ENCODE measurements at places on chromosomes 6 and 20. TPM values are rescaled to one million over a fixed set of nuclear protein-coding genes. Genes with fewer than 3 reads are reported as not detected.

GRCh38 chr20:25860531-25861150 is 164.0 kb upstream of the ZNF337 start:
- peaks cover 82% of the 10 kb centered on the region for H3K27me3 ChIP-seq
- H3K4me1 ChIP-seq: peaks cover 51% of the 10 kb centered on the region
- H3K27ac ChIP-seq: no peak overlapping the region
- no peak for DNase-seq
- H3K4me3 ChIP-seq: peak overlapping the region; percentile 55

Gene CD40
- total RNA-seq: 18.7 TPM

DNA sequence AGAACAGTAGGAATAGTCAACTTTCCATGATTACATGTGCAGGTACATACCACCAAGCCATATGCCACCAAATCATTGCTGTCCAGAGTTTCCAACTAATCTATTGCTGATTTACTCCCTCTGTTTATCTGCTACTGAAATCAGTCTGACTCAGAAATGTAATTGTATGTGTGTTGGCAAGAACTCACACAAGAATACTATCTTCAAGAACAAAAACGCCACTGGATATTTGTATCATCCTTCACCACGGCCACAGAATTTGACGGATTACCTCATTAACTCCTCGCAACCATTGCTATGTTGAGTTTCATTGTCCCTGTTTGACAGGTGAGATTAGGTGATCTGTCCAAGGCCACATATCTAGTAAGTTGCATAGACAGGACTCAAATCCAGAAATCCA is 159.2 kb downstream of the GMPR start:
- no peak for DNase-seq
- H3K27ac ChIP-seq: no peak overlapping the region
- H3K4me1 ChIP-seq: peaks cover 3% of the 10 kb centered on the region
- H3K36me3 ChIP-seq: no peaks in the 10 kb centered on the region
- no peaks in the 10 kb centered on the region for H3K27me3 ChIP-seq
- H3K4me3 ChIP-seq: no peak overlapping the region

DNA sequence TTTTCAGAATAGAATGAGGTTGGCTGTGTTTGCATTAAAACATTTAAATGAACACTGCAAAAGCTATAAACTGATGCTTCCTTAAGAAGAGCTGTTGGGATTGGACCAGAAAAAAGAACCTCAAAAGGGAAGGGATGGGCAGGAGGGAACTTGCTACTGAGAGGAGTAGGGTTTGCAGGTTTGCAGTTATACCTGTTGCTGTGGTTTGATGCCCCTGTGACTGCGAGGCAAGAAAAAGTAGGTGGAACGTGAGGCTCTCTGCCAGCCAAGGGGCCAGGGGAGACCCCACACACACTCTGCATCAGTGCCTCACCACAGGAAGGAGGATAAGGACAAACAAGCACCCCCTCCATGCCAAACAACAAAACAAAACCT is 197.2 kb downstream of the BCAS1 start:
- no peaks in the 10 kb centered on the region for H3K27me3 ChIP-seq
- DNase-seq: no peak
- no peaks in the 10 kb centered on the region for H3K36me3 ChIP-seq

Gene NOX3
- not detected for total RNA-seq

DNA sequence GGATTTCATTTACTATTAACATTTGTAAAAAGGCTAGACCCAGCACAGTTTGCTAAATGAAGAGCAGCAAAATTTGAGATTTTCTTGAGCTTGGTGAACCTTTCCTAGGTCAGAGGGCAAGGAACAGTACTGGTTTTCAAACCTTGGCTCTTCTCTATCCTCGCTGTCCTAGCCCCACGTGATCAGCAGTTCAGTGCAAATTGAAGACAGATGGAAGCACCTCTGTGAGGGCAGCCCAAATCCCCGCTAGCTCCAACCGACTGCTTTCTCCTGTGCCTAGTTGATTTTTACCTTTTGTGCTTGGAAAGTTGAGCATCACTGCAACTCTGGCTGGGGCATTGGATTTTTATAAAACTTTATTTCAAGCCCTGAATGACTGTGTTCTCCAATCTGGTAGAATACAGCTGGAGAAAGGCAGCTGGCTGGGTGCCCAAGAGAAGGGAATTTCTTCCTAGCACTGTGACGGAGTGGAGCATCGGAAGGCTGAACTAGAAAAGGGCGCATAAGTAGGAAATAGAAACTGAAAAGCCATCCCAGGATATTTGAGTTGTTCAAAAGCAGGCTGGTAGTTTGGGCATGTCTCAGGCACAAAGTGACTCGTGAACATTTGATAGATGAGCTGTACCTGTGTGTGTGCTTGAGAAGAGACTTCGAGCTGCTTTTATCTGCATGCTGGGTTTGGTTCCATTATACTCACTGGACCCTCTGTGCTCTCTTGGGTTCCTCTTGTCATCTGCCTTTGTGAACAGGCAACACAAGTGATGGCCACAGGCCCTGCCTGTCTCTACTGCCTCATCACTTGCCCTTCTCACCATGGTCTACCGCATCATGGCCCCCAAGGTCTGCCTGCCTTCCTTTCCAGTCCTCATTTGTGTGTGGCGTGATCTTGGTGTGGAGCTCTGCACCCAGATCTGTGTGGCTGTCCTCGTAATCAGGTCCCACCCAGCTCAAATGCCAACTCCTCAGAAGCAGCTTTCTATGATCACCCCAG is 2.3 kb downstream of the RNF114 start:
- H3K4me3 ChIP-seq: peak overlapping the region; percentile 97
- peak overlapping the region; percentile 95 for H3K27ac ChIP-seq
- H3K4me1 ChIP-seq: peaks cover 28% of the 10 kb centered on the region
- DNase-seq: peak; percentile 47
- no peaks in the 10 kb centered on the region for H3K27me3 ChIP-seq

- no peak overlapping the region for H3K4me3 ChIP-seq
- H3K4me1 ChIP-seq: no peaks in the 10 kb centered on the region
- H3K36me3 ChIP-seq: peaks cover 4% of the 10 kb centered on the region
- DNase-seq: no peak
- H3K27me3 ChIP-seq: no peaks in the 10 kb centered on the region
Observed at GRCh38 chr20:41478026-41478425, 111.4 kb upstream of the EMILIN3 start.

- H3K4me3 ChIP-seq: no peak overlapping the region
- no peak for DNase-seq
- H3K27me3 ChIP-seq: no peaks in the 10 kb centered on the region
- no peaks in the 10 kb centered on the region for H3K36me3 ChIP-seq
- H3K4me1 ChIP-seq: peaks cover 18% of the 10 kb centered on the region
Observed at GRCh38 chr6:24898676-24899075, 37.1 kb downstream of the RIPOR2 start.

GRCh38 chr20:34459209-34459897 is 56.9 kb upstream of the DYNLRB1 start:
- no peak for DNase-seq
- no peaks in the 10 kb centered on the region for H3K27me3 ChIP-seq
- H3K27ac ChIP-seq: no peak overlapping the region
- peaks cover 5% of the 10 kb centered on the region for H3K4me1 ChIP-seq
- H3K36me3 ChIP-seq: peaks cover 14% of the 10 kb centered on the region
- no peak overlapping the region for H3K4me3 ChIP-seq

Gene CNKSR3
- total RNA-seq: 5.4 TPM

GRCh38 chr6:74256381-74256780 is 560.4 kb downstream of the CD109 start:
- H3K4me1 ChIP-seq: peaks cover 3% of the 10 kb centered on the region
- H3K27me3 ChIP-seq: no peaks in the 10 kb centered on the region
- no peaks in the 10 kb centered on the region for H3K36me3 ChIP-seq
- peak; percentile 44 for DNase-seq
- H3K4me3 ChIP-seq: no peak overlapping the region
- H3K27ac ChIP-seq: no peak overlapping the region

- peaks cover 5% of the 10 kb centered on the region for H3K4me1 ChIP-seq
- H3K27ac ChIP-seq: no peak overlapping the region
- H3K4me3 ChIP-seq: no peak overlapping the region
Observed at GRCh38 chr6:108752733-108753590, 95.3 kb upstream of the ARMC2 start.

Gene SLC16A10
- 12.1 TPM for total RNA-seq

GRCh38 chr20:62606551-62607201 is 35.6 kb upstream of the SLCO4A1 start:
- peaks cover 53% of the 10 kb centered on the region for H3K4me1 ChIP-seq
- H3K27ac ChIP-seq: peak overlapping the region; percentile 86
- DNase-seq: peak; percentile 69
- H3K4me3 ChIP-seq: peak overlapping the region; percentile 11
- H3K27me3 ChIP-seq: no peaks in the 10 kb centered on the region

GRCh38 chr6:167146135-167146534 is 11.6 kb downstream of the GPR31 start:
- H3K4me1 ChIP-seq: no peaks in the 10 kb centered on the region
- no peak overlapping the region for H3K27ac ChIP-seq
- no peak for DNase-seq
- H3K4me3 ChIP-seq: no peak overlapping the region

GRCh38 chr6:138590796-138591709 is 91.8 kb upstream of the NHSL1 start:
- peaks cover 26% of the 10 kb centered on the region for H3K4me1 ChIP-seq
- DNase-seq: peak; percentile 90
- H3K27me3 ChIP-seq: no peaks in the 10 kb centered on the region
- no peak overlapping the region for H3K27ac ChIP-seq

GRCh38 chr20:3190681-3191111 is 13.8 kb downstream of the DDRGK1 start:
- no peak for DNase-seq
- H3K4me1 ChIP-seq: no peaks in the 10 kb centered on the region
- no peak overlapping the region for H3K27ac ChIP-seq
- no peak overlapping the region for H3K4me3 ChIP-seq
- peaks cover 59% of the 10 kb centered on the region for H3K36me3 ChIP-seq
- no peaks in the 10 kb centered on the region for H3K27me3 ChIP-seq

DNA sequence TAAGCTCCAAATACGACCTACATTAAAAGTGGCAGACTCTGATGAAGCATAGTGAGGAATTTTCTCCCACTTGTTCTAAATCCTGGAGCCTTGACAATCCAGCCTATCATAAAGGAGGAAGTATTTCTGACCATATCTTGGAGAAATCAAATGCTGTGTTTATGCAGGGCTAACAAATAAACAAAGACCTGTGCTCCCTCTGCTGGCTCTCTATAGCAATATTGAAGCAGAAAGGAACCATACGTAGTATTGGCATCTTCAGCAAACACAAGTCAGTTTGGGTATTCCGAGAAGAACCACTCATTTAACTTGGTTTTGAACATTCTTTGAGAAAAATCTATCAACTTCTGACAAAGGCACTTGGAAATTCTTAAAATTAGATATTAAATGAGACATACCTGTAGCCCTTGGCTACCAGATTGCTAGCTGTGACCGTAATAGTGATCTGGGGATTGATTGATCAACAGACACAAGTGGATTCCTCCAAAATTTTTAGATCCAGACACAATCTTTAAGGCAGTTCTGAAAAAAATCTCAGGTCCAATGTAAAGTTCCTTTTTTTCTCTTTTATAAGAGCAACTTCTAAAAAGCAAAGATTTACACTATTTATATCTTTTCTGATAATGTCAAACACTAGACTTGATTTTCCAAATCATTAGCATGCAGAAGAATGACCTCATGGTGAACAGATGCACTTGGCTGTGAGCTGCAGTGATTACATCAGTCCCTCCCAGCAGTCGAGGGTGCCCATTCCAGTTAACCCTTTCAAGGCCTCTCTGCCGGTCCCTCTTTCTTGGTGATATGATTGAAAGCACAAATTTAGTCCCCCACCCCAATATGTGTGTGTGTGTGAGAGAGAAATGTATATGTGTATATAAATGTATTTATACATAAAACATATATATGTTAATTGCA is 40.2 kb downstream of the INSM1 start:
- DNase-seq: no peak
- no peak overlapping the region for H3K4me3 ChIP-seq
- H3K4me1 ChIP-seq: peaks cover 20% of the 10 kb centered on the region
- H3K36me3 ChIP-seq: peaks cover 52% of the 10 kb centered on the region

GRCh38 chr6:165636402-165637048 is 26.5 kb downstream of the PDE10A start:
- no peaks in the 10 kb centered on the region for H3K4me1 ChIP-seq
- no peaks in the 10 kb centered on the region for H3K36me3 ChIP-seq
- no peak overlapping the region for H3K27ac ChIP-seq
- no peaks in the 10 kb centered on the region for H3K27me3 ChIP-seq
- DNase-seq: peak; percentile 49
- no peak overlapping the region for H3K4me3 ChIP-seq

- no peak overlapping the region for H3K27ac ChIP-seq
- no peaks in the 10 kb centered on the region for H3K36me3 ChIP-seq
- peaks cover 7% of the 10 kb centered on the region for H3K4me1 ChIP-seq
- no peak overlapping the region for H3K4me3 ChIP-seq
Observed at GRCh38 chr6:48765352-48765961, 654.5 kb upstream of the PTCHD4 start.

Gene TENT5A
- 19.9 TPM for total RNA-seq

DNA sequence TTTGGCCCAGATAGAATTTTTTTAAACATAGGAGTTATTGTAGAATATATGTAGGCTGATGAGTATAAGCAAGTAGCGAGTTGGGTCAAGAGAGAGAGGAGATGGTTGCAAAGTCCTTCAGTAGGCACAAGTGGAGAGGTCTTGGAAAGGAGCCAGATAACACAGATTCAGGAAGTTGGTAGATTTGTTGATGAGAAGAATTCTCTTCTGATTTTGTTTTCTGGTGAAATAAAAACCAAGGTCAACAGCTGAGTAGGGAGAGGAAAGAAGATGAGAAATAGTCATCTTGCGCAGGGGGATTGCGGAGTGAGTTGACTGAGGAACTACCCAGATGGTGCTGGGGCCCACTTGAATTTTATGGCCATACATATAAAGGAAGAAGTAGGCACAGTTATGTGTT is 17.4 kb upstream of the CD83 start:
- no peaks in the 10 kb centered on the region for H3K36me3 ChIP-seq
- H3K27me3 ChIP-seq: no peaks in the 10 kb centered on the region
- H3K27ac ChIP-seq: no peak overlapping the region
- no peak overlapping the region for H3K4me3 ChIP-seq
- no peaks in the 10 kb centered on the region for H3K4me1 ChIP-seq
- DNase-seq: no peak

GRCh38 chr20:8039042-8039441 is 19.5 kb upstream of the TMX4 start:
- no peaks in the 10 kb centered on the region for H3K27me3 ChIP-seq
- no peaks in the 10 kb centered on the region for H3K36me3 ChIP-seq
- no peaks in the 10 kb centered on the region for H3K4me1 ChIP-seq
- no peak overlapping the region for H3K4me3 ChIP-seq

DNA sequence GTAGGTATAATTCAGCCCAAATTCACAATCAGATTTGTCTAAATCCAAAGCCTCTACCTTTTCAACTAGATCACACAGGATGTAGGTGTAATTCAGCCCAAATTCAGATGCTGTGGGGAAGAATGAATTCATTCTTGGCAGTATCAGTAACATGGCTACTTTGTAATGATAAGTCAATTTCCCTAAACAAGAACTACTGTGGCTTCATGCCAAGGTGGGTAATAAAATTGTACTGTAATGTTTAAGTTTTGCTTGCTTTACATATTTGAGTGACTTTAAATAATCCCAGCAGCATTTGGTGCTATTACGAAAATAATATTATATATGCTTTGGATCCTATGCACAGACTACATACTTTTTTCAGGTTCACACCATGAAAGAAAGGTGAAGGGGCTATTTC is 239.1 kb downstream of the HDGFL1 start:
- DNase-seq: no peak
- no peaks in the 10 kb centered on the region for H3K4me1 ChIP-seq
- no peak overlapping the region for H3K4me3 ChIP-seq

All from stomach (tissue), 19 donors.